Trophoblast cell (in vitro differentiated cells and primary cell): ENCODE measurements at places on chromosomes 4 and X.

- DNase-seq: no peak
These were observed 51.4 kb upstream of the BCLAF3 start for GRCh38 chrX:20042221-20042620.

- peak; percentile 38 for DNase-seq
These were observed 835.1 kb upstream of the IGFBP7 start for GRCh38 chr4:57945298-57945697.

GRCh38 chr4:185464183-185464582 is 7.3 kb downstream of the CCDC110 start:
- no peak for DNase-seq

GRCh38 chr4:16001484-16001858 is 38.5 kb upstream of the FGFBP2 start:
- DNase-seq: peak; percentile 76

GRCh38 chr4:8850830-8851188 is 20.8 kb downstream of the HMX1 start:
- DNase-seq: no peak

DNA sequence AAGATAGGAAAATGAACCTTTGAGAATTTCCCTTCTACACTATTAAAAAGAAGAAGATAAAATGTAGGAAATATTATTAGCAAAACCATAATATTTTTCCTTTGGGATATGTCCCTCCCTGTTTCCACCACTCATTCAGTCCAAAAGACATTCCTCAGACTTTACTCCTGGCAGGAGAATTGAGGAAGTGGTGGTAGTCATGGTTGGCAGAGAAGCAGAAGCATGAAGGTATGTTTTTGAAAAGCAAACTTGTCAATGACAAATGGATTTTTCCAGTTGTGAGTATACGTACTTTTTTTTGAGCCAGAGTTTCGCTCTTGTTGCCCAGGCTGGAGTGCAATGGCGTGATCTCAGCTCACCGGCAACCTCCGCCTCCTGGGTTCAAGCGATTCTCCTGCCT is 13.7 kb downstream of the STAG2 start:
- DNase-seq: no peak
